NK-92 treated with Interleukin-12 subunit alpha and Interleukin-12 subunit beta, amount 100 ng/mL, for 24 hours (cell line): ENCODE measurements at places on chromosomes 12 and 14.

GRCh38 chr14:103679351-103679750 is 35.9 kb downstream of the XRCC3 start:
- DNase-seq, result no peak

DNA sequence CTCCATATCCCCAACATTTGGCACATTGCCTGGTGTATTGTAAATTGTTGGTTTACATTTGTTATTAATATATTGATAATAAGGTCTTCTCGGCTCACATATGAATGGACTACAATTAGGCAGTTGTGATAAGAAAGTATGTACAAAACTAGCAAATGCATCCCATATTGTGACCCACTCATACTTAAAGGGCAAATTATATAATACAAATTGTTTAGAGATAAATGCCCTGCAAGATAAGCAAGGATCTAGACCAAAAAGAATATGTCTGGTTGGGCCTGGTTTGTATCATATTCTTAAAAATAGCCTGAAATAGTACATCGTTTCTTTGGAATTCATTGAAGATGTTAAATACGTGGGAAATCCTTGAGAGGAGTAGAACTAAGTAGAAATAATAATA is 151.3 kb downstream of the CNTN1 start:
- DNase-seq, result no peak

GRCh38 chr12:110935588-110935987 is 15.2 kb upstream of the MYL2 start:
- no peak for DNase-seq

DNA sequence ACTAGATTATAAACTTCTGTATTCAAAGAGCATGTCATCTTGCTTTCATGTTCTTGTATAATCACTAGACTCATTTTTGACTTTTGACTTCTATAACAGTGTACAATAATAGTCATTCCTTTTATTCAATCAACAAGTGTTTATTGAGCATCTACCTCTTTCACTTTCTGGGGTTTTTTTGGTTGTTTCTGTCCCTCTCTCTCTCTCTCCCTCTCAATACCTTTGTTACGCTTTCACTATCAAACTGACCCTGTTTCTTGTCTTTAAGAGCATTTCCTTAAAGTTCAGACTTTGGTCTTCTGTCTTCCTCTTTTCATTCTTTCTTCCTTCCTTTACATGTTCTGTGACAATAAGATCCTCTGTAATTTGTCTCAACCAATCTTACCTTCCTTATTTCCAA is 49.5 kb downstream of the GPR137C start:
- no peak for DNase-seq

GRCh38 chr12:58919231-58920101 is 838 bp downstream of the LRIG3 start:
- DNase-seq, result no peak

- DNase-seq, result no peak
Observed at GRCh38 chr14:50225067-50225973, 6.1 kb downstream of the SOS2 start.

GRCh38 chr14:74140374-74140850 is 55.7 kb downstream of the LIN52 start:
- DNase-seq, result no peak

DNA sequence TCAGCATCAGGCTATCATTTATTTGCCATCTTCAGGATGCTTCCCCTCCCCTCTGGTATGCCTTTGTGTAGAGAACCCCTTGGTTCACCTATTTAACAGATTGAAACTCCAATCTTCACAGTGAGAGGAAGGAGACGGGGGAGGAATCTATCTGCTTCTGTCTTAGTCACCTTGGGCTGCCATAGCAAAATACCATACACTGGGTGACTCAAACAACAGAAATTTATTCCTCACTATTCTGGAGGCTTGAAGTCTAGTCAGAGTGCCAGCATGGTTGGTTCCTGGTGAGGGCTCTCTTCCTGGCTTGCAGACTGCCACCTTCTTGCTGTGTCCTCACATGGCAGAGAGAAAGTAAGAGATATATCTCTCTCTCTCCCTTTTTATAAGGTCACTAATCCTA is 13.5 kb upstream of the EML1 start:
- DNase-seq, result no peak

GRCh38 chr12:132477017-132477702 is 12.8 kb upstream of the FBRSL1 start:
- DNase-seq, result no peak

- DNase-seq, result no peak
Observed at GRCh38 chr14:51304941-51305340, 64.9 kb downstream of the TMX1 start.

DNA sequence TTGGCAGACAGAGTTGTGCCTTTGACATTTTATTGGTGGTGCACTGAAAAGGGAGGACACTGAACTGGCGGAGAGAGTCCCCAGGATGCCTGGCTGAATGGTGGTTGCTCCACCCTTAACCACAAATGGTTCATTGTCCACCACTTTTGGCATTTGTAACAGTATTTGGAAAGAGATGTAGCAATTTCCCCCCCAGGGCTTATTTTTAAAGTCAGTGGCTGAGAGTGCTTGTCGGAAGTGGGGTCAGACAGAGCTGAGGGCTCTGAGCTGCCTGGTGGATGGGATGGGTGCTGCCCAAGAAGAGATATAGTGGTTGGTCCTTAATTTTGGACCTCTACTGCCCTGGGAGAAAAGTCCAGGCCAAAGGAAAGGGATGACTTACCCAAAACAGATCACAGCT is 31.5 kb upstream of the FGF6 start:
- no peak for DNase-seq

DNA sequence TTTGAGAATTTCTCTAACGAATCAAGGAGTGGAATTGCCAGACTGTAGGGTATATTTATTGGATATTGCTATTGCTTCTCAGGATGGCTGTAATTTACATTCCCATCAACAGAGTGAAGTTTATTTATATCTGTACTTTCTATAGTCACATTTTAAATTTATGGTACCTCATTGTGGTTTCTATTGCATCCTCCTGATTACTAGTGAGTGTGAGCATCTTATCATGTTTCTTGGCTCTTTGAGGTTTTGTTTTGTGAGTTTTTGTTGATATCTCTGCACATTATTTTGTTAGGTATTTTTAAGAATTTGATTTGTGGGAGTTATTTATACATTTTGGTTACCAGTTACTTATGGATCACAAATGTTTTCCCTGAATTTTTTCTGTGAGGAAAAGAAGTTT is 13.9 kb downstream of the DNM1L start:
- no peak for DNase-seq
